ENCODE measurements at places on chromosomes 2 and 18.
A peak's percentile ranks its signal among the peaks of the same experiment; 100 is the strongest.

DNA sequence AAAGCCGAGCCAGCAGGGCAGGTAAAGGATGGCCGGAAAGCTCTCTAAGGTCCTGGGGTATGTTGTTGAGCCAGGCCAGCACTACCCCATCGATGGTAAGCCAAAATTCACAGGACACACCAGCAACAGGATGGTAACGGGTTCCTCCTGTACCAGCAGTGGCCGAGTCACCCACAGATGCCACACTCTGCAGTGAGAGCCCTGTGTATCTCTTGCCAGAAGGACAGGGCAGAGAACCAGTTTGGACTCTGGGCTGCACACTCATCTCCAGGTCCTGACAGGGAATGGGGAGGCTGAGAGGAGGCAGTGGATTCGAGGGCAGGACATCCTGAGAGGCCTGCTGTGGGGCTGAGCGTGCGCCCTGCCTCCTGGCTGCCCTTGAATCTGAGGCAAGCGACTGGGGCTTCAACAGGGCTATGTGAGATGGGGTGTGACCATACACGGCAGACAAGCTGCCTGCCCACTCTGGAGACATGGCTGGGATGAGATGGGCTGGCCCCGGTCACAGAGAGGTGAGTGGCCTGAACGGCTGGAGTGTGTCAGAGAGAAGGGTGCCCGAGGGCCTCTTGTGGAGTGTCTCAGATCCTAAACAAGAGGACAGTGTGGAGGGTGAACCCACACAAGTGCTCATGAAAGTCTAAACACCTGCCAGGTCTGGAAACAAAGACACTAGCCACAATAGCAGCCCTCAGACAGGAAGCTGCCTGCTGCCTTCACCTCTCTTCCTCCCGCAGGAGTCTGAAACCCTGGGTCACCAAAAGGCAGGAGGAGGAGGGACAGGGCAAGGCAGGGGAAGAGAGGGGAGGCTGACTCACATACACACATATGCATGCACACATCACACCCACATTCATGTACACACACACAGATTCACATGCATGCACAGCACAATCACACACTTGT is 182.3 kb downstream of the LOXHD1 start:
- DNase-seq: no peak

- DNase-seq: no peak
Measured at GRCh38 chr2:119711352-119711751, 32.4 kb downstream of the TMEM177 start.

GRCh38 chr18:46705521-46705920 is 48.5 kb upstream of the LOXHD1 start:
- no peak for DNase-seq

GRCh38 chr2:150232321-150232720 is 255.1 kb downstream of the RND3 start:
- DNase-seq: no peak

- DNase-seq: no peak
Measured at GRCh38 chr2:68318914-68319397, 793 bp downstream of the CNRIP1 start.

DNA sequence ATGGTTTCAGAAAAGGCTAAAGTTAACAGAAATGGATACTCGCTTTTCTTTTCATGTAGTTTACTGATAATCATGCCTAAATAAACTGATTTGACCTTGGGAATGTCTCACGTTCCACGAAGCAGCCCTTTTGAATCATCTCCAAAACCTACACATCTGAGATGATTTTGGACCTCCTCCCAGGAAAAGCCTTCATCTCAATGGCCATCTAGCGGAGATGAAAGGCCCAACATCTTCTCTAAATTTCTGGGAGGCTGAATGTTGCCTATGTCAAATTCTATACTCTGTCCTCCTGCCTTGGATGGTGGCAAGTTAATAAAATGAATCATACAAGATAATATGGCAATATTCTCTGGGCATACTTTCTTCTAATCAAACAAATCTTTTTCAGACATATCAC is 448.5 kb downstream of the ZEB2 start:
- no peak for DNase-seq

GRCh38 chr2:60275958-60276357 is 277.5 kb downstream of the BCL11A start:
- DNase-seq: no peak

- DNase-seq: no peak
Measured at GRCh38 chr2:127465258-127465657, 47.0 kb downstream of the PROC start.

GRCh38 chr2:228869636-228870264 is 401.3 kb downstream of the PID1 start:
- DNase-seq: no peak

DNA sequence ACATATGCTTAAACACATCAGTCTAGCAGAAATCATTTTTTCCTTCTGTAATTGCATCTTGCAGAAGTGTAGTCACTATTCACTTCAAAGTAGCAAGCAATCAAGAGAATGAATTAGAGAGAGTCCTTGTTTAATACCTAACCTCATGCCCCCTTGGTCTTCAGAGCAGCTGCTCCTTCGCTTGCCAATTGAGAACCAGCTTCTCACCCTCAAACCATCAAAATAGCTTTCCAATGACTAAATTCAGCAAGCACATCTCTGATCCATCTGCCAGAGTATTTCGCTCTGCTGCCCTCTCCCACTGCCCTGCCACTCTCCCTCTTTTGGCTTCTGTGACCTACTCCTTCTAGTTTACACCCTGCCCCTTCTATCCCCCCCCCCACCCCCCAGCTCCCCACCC is 120.7 kb upstream of the AGAP1 start:
- no peak for DNase-seq

DNA sequence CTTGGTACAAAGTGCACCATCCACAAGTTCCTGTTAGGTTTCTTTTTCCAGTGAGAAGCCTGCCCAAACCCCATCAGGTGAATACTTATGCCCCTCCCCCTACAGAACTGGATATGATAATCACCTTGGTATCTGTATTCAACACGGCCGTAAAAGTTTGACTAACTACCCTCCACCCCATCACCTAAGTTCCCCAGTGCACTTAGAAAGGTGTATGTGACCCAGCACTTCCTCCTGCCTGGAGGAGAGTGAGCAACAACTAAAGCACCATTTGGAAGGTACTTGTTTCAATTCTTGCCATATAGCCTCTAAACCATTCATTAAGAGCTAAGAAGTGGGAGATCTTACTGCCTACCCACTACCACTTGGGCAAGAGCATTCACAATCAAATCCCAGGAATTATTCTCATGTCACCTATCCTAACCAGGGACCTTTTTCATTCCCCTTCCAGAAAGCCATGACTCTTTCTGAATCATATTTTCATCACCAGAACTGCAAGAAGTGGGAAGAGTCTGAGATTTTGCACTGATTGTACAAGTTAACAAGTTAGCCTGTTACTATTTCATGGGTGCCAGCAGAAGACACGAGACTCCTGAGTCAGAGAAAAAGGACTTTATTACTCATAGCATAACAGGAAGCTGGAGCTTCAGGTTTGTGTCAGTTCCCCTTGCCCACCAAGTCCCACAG is 53.5 kb upstream of the NDUFV2 start:
- no peak for DNase-seq

GRCh38 chr2:100822587-100823248 is 2.8 kb downstream of the NPAS2 start:
- no peak for DNase-seq

DNA sequence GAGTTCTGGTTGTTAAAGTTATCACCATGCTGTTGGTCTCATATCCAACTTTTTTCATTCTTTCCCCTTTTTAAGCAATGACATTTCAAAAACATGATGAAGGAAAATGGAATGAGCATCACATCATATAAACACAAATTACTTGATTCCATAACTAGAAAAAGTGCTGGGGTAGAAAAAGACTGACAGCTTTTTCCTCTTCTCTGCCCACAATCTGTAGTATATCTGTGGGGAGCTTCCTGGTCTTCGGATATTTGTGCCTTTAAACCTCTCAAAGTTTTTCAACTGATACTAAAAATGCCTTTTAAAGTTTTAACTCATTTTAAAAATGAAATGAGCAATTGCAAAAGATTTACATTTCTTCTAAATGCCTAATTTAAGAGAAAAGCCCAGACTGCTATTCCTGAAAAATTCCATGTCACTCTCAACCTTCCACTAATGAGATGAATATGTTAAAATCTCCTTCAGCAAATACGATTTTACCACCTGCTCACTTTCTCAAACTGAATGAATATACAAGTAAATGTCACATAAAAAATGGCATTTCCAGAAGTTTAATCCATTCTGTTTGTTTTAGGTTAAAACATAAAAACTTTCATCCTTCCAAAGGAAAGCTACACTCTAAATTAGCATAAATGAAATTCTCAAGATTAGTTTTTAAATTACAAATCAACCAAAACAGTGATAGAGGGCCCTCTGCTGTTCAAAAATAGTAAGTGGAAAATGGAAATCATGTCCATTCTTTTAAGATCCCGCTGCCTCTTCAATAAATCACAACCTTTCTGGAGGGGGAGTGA is 2.1 kb downstream of the DNAH7 start:
- no peak for DNase-seq

- DNase-seq: no peak
Measured at GRCh38 chr18:10139783-10140410, 226.1 kb downstream of the VAPA start.

- DNase-seq: peak; percentile 55
Measured at GRCh38 chr18:3652380-3653262, 202.6 kb downstream of the TGIF1 start.

GRCh38 chr18:38663682-38664081 is 1098.1 kb upstream of the CELF4 start:
- no peak for DNase-seq

GRCh38 chr18:66078925-66079800 is 328.4 kb downstream of the CDH7 start:
- DNase-seq: no peak

DNA sequence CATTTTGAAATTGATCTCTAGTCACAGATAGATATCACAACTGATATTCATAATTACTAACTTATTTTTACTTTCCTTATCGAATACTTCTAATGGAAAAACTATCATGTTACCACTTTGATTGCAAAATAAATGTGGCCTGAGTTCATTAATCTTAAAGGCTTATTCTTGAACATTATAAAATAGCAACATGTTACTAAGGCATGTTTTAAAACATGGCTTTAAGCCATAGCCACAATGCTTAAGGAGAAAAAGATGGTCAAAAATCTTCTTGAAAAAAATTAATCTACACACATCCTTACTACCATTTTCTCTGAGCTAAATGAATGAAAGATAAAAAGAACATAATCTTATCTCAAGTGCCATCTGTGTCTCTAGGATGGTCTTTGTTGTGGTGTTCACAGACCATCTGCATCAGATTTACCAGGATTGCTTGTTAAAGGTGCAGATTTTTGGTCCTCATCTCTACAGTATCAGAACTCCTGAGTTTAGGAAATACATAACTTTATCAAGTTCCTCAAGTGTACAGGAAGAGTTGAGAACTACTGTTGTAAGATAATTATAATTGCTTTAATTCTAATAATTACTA is 15.3 kb downstream of the MTX2 start:
- DNase-seq: no peak

GRCh38 chr2:100367163-100367562 is 44.9 kb upstream of the LONRF2 start:
- no peak for DNase-seq

- no peak for DNase-seq
Measured at GRCh38 chr18:35634323-35634722, 52.8 kb downstream of the GALNT1 start.

GRCh38 chr2:231036131-231036530 is 1.2 kb upstream of the C2orf72 start:
- no peak for DNase-seq

DNA sequence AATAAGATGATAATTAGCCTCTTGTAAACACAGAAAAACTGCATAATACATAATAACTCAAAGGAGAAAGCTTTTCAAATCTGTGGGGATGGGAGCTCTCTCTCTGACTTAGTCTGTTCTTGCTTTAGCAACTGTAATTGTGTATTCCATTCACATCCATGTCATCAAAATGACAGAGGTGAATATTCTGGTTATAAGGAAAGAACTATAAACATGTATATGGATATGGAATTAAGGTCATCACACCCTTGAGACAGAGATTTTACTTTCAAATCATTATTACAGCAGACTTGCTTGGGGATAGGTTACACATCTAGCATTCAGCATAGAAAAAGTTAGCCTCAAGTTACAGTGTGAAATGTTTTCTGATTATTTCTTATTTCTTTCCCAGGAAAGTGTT is 497.7 kb downstream of the LRP1B start:
- DNase-seq: no peak

DNA sequence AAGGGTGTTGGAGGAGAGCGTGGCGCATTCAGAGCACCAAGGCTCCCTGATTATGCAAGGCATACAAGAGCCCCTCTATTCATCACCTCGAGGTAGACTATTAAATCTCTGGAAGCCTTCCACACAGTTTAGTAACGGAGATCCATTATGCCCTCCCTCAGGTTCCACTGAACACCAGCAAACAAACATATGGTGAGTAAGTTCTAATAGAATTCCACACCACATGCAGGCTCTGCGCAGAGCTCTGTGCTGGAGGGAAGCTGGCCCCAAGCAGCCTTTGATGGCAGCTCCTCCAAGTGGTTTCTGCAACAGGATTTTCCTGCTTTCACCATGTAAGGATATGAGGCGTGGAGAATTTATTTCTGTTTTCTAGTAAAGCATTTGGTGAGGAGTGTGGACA is 238.6 kb downstream of the C1D start:
- no peak for DNase-seq

GRCh38 chr2:211598238-211598637 is 940.4 kb downstream of the ERBB4 start:
- DNase-seq: no peak

GRCh38 chr18:61948846-61949438 is 56.1 kb upstream of the RNF152 start:
- DNase-seq: no peak
